ENCODE measurements at places on chromosomes 2 and 18.

GRCh38 chr2:30336978-30337841, 105.9 kb downstream of the LBH start:
- H3K36me3 ChIP-seq, result no peaks in the 10 kb centered on the region
- H3K4me3 ChIP-seq, result no peak overlapping the region
- no peak for DNase-seq
- no peaks in the 10 kb centered on the region for H3K4me1 ChIP-seq
- no peaks in the 10 kb centered on the region for H3K27me3 ChIP-seq

DNA sequence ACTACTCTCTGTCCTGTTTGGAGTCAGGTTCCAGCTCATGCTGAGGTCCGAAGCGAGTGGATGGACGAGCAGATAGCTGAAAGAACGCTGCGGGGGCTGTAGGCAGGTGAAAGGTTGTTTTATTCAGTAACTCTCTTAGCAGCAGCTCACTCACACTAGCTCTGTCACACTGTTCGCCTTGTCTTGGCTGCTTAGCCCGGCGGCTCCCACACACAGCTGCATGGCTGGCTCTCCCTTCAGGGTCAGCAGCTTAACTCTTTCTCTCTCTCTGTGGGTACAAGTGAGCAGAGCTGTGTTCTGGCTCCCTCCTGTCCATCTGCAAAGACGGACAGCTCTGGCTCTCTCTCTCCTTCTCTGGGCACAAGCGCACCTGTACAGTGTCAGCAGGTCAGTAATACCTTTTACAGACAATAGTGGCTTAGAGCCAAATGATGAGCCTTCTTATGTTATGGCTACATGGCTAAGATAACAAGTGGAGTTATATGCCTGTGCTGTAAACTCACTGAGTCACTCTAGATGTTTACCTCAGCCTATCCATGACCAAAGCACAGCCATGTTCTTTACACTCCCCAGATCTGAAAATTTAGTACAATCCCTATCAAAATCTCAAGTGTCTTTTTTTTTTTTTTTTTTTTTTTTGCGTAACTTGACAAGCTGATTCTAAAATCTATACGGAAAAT, 149.3 kb downstream of the GALNT1 start:
- no peak overlapping the region for H3K4me3 ChIP-seq
- H3K27me3 ChIP-seq, result no peaks in the 10 kb centered on the region
- no peaks in the 10 kb centered on the region for H3K36me3 ChIP-seq
- no peak for DNase-seq
- H3K4me1 ChIP-seq, result no peaks in the 10 kb centered on the region
- no peak overlapping the region for H3K27ac ChIP-seq

GRCh38 chr2:175175320-175175719, 6.2 kb downstream of the ATP5MC3 start:
- no peak overlapping the region for H3K27ac ChIP-seq
- no peaks in the 10 kb centered on the region for H3K27me3 ChIP-seq
- no peaks in the 10 kb centered on the region for H3K4me1 ChIP-seq
- H3K4me3 ChIP-seq, result no peak overlapping the region
- H3K36me3 ChIP-seq, result peaks cover 7% of the 10 kb centered on the region

DNA sequence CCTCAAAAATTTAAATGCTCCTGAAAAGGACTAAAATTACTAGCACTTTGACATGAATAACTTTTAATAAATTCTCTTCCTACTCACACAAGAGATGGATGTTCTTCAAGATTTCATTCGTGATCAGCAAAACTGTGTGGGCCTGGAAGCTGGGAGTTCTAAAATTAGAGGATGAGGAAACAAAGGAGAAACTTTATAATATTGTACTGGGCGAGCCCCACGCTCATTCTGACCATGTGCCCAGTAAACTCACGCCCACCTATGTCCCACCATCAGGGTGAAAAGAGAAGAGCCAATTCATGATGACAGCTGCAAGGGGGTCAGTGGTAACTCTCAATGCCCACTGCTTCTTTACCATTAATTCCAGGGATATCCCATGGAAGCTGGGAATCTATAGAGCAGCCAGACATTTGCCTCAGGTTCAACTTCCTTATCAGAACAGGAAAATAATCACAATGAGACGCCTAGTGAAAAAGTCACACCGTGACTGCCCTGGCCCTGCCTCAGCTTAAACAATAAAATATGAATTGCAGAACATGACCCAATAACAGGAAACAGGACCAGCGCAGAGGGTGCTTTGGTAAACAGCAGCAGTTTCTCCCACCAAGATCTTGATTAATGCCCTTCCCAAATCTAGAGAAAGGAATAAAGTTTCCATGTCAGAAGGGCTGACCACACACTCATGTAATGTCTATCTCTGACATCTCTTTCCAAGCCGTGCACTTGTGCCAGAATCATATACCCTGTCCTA, 438.6 kb downstream of the TXNL1 start:
- H3K4me1 ChIP-seq, result no peaks in the 10 kb centered on the region
- H3K4me3 ChIP-seq, result no peak overlapping the region
- H3K27ac ChIP-seq, result no peak overlapping the region
- H3K36me3 ChIP-seq, result no peaks in the 10 kb centered on the region

GRCh38 chr2:144694456-144694855, 174.5 kb upstream of the ZEB2 start:
- H3K27me3 ChIP-seq, result no peaks in the 10 kb centered on the region
- no peak for DNase-seq
- H3K4me1 ChIP-seq, result peaks cover 2% of the 10 kb centered on the region
- no peak overlapping the region for H3K27ac ChIP-seq
